T-cell (primary cell): ENCODE measurements at places on chromosomes 4 and X.

- no peak for DNase-seq
These were observed 9.1 kb downstream of the ELF2 start for GRCh38 chr4:139167774-139168444.

DNA sequence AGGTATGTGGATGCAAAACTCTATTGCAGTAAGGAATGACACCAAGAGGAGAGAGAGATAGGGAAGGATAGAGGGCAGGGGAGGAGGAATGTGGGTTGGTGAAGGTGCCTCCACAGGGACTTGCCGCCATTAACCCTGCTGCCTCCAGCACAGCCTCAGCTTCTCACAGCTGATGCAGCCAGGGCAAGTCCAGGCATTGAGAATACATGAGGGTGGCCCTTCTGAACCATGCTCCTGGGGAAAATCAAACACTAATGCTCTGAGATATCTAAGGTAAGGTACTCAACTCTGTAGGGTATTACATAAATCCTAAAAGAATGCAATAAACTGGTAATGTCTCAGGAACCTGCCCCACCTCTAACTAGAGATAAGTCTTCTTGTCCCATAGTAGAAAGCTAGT, 28.7 kb downstream of the UGT2B7 start:
- DNase-seq, result no peak

DNA sequence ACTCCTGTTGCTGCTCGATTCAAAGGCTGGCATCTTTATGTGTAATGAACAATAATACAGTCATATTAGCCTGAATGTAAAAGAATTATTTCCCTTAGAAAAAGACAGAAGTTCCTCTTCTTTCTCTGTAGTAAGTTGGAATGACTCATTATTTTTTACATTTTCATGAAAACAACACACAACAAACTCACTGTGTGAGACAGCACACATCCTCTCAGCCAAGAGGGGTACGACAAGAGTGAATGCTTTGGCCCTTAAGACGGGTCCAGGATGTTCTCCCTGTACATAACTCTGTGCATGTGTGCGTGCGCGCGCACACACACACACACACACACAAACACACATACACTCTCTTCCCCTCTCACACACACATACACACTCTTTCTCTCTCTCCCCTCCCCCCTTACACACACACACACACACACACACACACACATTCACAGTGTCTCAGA, 72.8 kb downstream of the MANBA start:
- no peak for DNase-seq

DNA sequence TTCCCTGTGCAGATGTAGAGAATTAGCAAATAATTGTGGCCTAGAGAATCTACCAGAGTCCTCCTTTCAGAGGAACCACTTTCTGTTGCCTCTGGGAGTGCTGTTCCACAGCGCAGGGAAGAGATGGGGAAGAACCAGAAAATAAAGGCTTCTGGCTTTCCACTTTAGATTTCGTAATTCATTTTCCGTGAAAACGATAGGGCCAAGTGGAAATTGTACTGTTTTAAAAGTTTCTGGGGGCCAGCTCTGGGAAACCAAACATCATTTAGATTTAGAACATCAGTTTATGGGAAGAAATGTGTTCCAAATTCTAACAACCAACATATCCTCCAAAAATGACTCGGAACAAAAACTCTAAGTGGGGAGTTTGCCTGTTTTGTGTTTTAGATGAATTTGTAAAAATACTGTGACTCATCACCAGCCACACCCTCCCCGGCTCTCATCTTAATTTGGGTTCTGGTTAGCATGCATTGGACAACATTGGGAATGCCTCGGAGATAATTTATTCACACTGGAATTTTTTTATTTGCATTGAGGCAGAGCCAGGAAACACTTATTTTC, 65.2 kb upstream of the LNX1 start:
- DNase-seq, result no peak

DNA sequence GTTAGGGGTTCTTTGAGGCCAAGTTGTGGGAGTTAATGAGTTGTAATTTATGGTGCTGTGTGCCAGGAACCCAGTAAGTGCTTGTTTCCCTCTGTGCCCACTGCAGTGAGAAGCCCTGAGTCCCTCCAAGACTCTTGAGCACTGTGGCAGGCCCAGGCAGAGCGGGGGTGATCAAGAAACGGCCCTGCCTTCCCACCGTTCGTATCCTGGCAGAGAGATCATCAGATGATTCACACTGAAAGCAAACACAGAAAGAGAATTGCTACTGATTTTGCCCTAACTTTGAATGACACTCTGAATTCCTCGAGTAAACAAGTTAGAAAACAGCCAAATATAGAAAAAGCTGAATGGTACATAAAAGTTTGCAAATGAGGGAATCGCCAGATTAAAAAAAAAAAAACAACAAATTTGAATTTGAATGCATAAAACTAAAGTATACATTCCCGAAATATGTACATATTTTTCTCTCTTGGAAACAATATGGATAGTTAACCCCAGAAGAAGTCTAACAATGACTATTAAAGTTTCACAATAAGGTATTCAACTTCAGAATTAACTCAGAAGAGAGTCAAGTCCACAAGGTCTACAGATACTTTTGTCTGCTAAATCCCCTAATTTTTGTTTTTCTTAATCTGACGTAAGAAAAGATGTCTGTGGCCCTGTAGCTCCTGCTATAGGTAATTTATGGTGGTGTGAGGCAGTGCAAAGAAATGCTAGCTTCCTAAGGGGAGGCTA, 71.8 kb downstream of the AFAP1 start:
- no peak for DNase-seq

GRCh38 chr4:70657326-70657725, 9.0 kb downstream of the JCHAIN start:
- no peak for DNase-seq
